RPMI8226 (cell line): ENCODE measurements at places on chromosomes 3 and 15.

GRCh38 chr3:106628407-106628806, 748.8 kb upstream of the CCDC54 start:
- DNase-seq = no peak

- DNase-seq = peak; percentile 23
Observed at GRCh38 chr3:40185029-40185695, 124.3 kb upstream of the EIF1B start.

- DNase-seq = no peak
Observed at GRCh38 chr3:185734725-185735096, 90.1 kb downstream of the IGF2BP2 start.

DNA sequence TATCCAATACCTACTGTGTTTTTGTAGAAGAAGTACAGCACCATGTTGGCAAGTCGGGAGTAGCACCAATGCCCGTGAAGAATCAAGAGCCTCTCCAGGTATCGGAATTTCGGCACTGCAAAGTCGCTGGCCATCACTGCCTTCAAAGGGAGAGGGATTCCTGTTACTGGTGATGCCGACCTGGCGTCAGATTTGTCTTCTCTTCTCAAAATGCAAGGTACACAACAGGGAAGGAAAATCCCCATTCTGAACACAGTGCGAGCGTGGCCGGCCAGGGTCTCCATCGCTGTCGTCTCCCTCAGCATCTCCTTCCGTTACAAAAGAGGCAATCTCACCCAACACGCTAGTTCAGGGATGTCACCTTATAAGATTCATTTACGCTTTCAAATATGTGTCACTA, 175.4 kb downstream of the ATP10A start:
- DNase-seq = no peak

DNA sequence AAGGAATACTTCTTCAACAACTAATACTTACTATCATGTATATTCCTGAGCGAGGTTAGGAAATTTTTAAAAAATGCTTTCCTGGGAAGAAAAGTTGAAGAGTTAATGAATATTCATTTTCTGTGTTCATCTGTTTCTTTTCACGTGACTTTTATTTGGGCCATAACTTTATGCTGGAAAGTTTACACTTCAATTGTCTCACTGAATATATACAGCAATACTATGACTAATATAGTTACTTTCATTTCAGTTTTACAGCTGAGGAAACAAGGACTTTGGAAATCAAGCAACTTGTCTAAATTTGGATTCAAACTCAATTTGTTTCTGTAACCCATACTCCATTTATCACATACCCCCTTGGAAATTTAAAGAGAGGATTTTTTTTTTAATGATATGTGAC, 894.2 kb downstream of the ROBO1 start:
- no peak for DNase-seq

GRCh38 chr15:74626752-74627692, 11.4 kb downstream of the CLK3 start:
- DNase-seq = peak; percentile 51

DNA sequence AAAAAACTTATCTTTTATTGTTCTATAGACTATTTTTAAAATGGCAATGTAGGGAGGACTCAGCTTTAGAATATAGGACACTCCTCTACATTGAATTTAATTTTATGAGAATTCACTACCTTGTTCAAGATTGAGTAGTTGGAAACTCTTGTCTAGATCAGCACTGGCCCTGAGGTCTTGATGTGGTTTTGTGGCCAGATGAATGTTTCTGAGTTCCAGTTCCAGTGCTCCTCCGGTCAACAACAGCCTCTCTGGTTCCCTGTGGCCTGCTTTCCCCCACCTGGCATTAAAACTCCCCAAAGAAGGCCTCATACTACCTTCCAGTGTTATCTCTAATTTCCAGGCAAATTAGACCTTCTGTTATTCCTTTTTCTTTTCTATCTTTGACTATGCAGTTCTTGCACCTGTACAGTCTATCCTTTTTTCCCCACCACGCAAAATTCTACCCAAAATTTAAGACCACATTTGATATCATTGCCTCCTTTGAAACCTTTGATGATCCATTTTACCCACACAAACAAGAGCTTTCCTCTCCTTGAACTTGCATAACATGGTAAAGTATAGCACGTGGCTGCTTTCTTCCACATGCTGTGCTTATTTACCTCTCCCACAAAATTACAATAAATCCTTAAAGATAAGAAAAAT, 9.6 kb upstream of the ANP32A start:
- DNase-seq = peak; percentile 12

GRCh38 chr15:77797270-77797669, 164.6 kb upstream of the LINGO1 start:
- peak; percentile 97 for DNase-seq

DNA sequence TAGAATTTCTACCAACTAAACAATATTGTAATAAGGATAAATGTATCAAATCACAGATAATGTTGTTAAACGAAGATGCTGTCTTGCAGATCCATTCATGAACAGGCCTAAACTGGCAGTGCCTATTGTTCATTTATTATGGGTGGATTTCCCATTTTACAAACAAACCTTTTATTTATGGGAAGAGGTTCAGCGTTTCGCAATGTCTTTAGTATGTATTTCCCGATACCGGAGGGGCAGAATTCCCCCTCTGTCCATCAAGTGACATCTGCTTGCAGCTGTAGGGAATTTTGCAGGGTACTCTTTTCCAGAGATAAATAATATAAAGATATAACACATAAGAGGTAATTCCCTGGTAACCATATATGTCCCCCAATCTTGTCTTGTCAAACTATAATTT, 5.7 kb downstream of the CEP19 start:
- DNase-seq = no peak

DNA sequence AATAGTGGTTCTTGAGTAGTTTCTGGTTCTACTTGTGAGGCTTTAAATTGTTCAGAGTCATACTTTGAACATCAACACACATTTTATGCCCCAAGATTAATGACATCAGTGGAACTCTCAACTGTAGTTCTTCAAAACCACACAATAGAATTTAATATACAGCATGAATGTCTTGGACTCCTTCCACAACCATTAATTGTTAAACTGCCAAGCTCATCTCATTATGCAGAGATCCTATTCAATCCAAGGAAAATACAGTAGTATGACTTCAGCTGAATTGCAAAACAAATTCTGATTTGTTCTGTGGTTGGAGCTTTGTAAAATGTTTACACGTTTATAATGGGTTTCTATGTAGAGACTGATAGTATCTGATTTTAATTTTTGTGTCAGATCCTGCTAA, 199.2 kb upstream of the SLC2A2 start:
- DNase-seq = no peak

DNA sequence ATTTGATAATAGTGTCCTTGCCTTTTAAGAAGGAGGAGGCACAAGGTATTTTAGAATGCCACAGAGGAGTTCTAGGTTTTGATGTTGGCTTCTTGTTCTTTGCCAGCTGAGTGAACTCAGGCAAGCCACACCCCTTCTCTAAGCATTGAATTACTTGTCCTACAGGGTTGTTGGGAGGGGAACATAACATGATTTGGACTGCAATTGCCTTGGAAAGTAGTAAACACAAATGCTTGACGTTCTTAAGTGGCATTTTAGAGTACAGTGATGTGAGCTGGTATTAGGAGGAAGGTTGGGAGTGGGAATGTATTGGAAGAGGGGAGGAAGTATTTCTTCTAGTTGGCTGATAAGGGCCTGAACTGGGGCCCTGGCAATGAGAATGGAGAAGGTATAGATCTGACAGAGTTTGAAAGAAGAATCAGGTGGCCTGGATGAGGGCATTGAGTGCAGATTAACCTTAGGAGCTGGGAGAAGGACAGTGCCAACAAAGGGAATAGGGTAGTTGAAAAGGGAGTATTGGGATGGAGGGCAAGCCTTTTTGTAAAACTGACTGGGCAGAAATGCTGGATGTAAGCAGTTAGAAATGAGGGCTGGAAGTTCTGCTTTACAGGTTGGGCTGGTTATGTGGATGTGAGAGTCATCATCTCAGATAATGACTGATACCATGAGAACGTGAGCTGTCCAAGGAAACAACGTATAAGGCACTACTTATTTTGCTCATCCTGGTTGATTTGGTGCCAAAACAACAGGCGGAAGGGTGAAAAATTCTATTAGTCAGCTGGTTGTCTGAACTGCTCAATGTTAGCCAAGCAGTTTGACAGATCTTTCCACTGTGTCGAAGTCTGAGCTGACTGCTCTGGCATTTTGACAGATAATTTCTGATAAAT, 16.7 kb downstream of the KAT2B start:
- peak; percentile 72 for DNase-seq

GRCh38 chr3:52017586-52017985, 21.9 kb upstream of the RPL29 start:
- no peak for DNase-seq

GRCh38 chr3:14460342-14461005, 58.1 kb downstream of the SLC6A6 start:
- no peak for DNase-seq

DNA sequence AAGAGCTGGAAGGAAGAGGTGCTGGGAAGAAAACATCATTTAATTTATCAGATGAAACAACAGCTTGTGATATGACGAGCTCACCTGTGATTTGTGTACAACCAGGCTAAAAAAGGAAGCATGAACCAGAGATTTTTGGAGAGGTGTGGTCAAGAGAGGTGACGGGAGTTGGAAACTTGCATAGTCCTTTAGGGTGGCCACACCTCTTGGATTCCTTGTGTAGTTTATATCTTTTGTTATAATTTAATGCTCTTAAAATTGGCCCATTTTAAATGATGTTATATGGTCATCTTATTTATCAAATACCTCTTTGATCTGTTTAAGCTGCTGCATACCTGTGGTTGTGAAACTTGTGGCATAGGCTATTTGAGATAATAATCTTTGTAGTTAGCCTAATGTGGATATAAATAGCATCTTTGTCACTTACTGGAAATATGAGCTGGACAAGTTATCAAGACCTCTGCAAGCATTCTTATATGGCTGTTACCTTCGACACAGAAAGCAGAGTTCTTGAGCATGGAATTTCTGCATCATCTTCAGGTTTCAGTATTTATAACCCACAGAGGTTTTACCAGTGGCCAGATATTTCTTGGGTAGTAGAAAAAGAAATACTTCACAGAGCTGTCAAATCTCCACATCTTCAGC, 49.1 kb downstream of the IL1RAP start:
- DNase-seq = no peak

- DNase-seq = no peak
Observed at GRCh38 chr3:127787071-127787490, 35.2 kb downstream of the MGLL start.

- DNase-seq = no peak
Observed at GRCh38 chr3:180631317-180631716, 29.4 kb downstream of the TTC14 start.

DNA sequence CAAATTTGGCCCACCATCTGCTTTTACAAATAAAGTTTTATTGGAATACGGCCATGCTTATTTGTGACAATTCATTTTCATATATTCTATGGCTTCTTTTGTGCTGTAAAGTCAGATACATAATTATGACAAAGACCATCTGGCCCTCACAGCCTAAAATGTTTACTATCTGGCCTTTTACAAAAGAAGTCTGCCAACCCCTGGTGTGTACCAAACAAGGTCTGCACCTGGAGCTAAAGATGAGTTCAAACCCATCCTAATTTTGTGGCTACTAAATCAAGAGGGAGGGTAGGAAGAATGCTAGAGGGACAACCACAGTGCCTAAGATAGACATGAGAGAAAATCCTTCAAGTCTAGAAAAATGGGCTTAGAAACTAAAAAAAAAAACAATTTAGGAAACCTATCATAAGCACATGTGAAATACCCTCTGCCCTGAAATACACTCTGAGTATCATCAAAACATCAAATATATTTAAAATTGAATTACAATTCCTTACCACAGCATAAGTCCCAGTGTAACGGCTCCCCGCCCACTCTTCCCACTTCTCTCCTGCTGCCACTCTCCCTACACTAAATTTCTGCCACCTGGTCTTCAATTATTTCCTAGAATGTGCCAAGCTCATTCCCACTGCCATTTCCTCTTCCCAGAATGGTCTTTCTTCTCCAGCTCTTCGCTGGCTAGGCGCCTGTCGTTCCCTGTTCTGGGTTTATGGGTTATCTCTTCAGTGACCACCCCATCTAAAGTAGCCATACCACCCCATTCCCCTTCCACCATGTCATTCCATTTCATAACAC, 950.7 kb upstream of the CFAP20DC start:
- DNase-seq = no peak

GRCh38 chr3:128415200-128415772, 51.4 kb downstream of the DNAJB8 start:
- no peak for DNase-seq

DNA sequence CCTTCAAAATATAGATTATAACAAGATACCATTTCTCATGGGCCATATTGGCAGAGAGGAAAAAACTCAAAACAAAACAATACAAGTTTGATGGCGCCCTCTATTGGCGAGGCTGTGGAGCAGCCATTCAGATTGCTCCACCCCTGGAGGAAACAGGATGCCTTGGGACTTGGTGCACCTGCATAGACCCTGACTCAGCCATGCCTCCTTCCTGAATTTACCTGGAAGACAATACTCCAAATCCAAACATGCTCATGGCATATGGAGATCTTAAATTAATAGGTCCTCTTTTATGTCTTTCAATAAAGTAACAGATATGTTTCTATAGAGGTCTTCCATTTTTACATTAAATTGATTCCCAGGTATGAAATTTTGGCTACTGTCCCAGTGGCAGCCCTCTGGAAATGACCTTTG, 90.0 kb downstream of the APBA2 start:
- peak; percentile 64 for DNase-seq

DNA sequence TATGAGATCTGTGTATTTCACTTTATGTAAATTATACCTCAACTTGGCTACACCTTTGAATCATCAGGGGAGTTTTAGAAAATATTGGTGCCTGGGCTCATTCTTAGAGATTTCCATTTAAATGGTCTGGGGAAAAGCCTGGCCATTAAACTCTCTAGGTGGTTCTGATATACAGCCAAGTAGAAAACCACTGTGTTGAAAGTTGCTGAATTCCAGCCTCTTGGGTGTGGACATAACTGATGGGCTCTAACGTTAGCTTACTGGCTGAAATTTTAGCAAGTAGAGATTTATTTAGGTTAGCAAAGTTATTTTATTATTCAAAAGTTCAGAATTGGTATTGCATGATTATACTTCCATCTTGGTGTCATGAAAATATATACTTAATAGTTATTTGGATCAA, 84.1 kb downstream of the ATG7 start:
- DNase-seq = no peak

GRCh38 chr3:176939022-176939817, 258.1 kb downstream of the TBL1XR1 start:
- DNase-seq = peak; percentile 85

GRCh38 chr3:17801131-17801530, 58.7 kb upstream of the TBC1D5 start:
- DNase-seq = no peak

- DNase-seq = no peak
Observed at GRCh38 chr3:188126934-188127333, 27.0 kb upstream of the LPP start.

DNA sequence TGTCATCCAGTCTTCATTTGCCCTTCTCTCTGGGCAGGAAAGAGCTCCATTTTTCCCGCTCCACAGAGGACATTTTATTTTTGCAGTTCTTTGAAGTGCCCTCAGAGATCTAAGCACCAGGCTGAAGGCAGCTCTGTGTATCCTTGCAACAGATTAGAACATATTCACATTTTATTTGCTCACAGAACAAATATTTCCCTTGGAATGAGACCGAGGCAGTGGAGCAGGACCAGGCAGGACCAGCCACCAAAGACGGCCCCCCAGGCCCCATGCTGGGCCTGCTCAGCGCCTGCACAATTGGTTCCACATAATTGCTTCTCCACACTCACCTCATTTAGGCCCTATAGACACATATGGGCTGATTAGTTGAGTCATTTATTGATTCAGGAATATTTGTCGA, 15.7 kb upstream of the ETV5 start:
- no peak for DNase-seq

GRCh38 chr3:125141596-125142419, 70.7 kb downstream of the SLC12A8 start:
- peak; percentile 58 for DNase-seq
